ENCODE measurements at places on chromosomes 5 and 9.

DNA sequence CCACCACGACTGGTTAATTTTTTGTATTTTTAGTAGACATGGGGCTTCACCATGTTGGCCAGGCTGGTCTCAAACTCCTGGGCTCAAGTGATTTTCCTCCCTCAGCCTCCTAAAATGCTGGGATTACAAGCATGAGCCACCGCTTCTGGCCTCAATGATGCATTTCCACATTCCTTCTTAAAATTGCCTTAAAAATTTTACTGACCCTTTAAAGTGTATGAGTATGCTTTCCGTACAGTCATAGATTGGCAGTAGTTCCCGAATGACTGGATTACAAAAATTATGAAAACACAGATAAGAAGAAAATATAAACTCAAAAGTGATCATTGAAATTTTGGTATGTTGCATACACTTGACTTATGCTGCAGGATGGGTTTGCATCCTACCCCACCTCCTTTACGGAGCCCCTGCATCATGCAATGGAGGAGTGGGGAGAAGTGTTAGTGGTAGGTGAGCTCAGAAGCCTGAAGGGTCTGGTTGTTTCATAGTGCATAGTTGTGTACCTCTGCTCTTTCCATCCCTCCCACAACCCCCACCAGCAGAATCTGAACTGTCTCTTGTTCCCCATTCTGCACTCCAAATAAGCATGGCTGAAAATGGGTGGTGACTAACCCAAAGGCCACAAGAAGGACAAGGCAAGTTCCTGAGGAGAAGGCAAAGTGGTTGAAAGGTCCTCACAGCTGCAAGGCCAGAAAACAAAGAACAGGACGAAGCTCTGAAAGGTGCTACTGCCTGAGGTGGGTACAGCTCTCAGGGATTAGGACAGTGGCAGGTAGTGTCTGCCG, 26.8 kb downstream of the ANKRD55 start:
- peak; percentile 69 for DNase-seq

DNA sequence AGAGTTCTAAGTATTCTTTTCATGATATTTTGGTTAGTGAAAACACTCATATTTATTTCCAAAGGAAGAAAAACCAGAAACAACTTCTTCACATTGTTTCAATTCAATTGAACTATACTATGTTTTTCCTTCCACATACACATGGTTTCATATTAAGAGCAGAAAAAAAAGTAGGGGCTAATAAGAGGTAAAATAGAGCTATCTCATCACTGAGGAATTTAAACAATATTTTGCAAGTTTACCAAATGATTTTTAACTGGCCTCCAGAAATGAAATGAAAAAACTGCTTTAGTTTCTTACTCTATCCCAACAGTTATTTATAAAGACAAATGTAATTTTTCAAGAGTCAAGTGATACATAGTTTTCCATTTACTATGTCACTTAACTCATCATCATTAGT, 233.5 kb downstream of the RFX3 start:
- peak; percentile 3 for DNase-seq

DNA sequence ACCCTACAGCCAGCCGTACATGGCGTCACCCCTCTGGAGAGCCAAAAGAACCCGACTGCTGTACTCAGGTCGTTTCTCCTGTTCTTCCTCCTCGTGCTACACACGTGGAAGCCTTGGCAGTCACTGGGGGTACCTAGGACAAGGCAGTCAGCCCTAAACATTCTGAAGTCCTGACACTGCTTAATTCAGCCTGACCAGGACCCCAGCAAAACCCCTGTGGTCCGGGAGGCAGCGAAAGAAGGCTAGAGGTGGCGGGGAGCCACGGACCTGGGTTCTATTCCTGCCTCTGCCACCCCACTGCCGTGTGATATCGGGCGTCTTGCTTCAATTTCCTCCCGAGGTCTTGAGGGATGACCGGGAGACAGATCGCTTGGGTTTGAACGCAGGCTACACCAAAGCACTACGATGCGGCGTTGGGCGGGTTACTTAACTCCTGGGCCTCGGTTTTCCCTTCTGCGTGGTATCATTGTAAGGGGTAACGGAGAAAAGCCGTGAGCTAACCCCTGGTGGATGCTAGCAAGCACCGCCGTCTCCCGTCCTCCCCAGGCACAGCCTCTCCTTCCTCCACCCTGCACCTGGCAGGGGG, 429 bp upstream of the ARL10 start:
- no peak for DNase-seq

DNA sequence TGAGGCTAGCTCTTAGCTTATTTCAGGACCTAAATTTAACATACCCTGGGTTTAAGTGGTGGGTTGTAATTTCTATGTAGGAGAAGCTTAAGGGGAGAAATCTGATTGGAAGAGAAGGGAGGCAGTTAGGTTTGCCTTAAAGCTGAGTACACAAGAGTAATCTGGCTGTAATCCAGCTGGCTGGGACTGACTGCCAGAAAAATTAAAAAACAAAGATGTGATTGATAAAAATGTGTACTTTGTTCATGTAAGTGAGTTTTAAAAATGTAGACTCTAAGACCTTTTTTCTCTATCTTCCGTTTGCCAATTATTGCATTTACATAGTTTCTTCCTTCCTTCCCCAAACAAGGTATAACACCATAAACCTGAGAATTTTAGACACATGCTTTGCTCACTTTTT, 17.5 kb upstream of the MSMP start:
- no peak for DNase-seq

- DNase-seq, result no peak
These were observed 195.6 kb downstream of the PLK2 start for GRCh38 chr5:58264276-58264675.

- DNase-seq, result no peak
These were observed 197.9 kb downstream of the CACNA1B start for GRCh38 chr9:138075496-138075895.

DNA sequence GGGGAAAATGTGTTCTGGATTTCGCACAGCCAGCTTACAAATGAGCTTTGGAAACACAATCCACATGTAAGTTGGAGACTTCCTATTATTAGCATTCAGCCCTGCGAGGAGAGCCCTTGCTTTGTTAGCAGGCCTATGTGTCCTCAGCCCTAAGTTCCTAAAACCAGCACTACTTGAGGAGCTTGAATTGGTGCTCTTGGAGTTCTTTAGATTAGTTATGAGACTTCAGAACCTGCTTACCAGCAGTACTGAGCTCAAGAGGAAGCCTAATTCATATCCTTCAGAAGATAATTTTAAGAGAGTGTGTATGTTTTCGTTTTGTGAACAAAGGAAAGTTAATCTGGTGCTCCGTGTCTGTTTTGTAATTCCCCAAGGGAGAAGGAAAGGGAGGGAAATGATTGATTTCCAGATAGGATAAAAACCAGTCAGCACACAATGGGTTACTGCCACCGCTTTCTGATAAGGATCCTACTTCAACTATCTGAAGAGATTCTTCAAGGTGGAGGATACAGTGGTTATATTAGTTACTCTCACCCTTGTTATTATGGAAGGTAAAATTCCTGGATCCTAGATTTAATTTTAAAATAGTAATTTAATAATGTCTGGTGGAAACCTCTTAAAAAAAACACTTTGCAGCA, 35.2 kb downstream of the PIK3R1 start:
- no peak for DNase-seq

- DNase-seq, result no peak
These were observed 16.4 kb downstream of the FBXW2 start for GRCh38 chr9:120776788-120777187.

DNA sequence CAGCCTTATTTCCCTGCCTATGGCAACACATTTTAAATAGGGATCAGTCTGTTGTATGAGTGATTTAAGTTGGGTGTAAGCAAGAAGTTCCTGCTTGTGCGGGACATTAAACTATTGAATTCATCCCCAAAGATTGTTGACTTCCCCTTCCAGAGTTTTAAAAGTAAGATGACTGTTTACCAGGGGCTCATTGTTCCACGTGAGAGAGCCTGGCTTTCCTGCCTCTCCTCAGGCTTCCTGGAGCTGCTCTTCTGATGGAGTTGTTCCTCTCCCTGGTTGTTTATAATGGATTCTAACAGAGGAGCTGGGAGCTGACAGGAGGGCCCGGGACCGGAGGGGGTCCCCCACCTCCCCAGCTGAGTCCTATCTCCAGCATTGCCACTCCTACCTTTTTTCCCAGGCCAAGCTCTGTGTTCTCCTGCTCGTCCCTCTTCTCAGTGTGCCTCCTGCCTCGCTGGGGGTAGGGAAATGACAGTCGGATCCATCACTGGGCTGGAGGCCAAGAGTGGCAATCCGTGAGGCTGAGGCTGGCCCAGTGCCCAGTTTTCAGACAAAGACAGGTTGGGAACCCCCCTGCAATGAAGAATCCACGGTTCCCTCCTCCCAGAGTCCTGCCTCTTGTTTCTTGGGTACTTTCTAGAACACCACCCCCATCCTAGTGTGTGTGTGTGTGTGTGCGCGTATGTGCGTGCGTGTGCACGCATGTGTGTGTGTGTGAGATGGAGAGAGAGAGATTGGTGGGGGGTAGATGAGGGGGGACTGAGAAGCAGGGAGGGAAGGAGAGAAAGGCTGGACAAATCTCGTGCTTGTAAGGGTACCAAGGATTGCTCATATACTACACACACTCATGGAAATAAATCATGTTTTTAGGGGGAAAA, 123.7 kb upstream of the NFIB start:
- no peak for DNase-seq

DNA sequence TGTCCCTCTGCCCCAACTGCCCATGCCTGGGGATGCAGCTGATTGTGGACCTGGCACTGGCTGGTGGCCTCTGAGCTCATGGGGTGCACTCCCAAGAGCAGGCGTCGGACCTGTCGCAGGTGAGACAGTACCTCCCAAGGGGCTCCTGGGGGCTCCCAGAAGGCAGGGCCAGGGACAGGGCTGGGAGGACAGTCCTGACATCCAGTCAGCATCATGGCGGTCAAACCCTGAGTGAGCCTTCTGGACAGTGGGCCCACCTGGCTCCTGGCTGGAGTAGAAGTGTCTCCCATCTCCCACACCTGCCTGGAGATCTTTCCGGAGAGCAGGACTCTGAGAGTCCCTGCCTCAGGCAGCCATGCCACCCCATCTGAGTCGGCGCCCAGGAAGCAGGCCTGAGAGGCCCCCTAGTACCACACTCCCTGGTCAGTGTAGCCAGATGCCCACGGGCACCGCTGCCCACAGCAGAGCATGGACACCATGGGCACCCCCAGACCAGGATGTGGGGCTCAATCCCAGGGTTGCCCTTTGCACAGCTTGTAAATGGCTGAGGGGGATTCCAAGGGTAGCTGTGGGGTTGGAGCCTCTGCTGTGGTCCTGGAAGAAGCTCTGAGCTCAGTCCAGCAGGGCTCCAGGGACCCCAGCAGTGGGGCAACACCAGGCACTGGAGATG, 6.6 kb downstream of the LCN9 start:
- no peak for DNase-seq

Measured in EL (cell line).